Stimulated activated CD8-positive, alpha-beta memory T cell treated with anti-CD3 and anti-CD28 coated beads, Interleukin-7, amount 100 ng/mL, for 1 hour (primary cell): ENCODE measurements at places on chromosomes 6 and 20.

- DNase-seq = no peak
Observed at GRCh38 chr6:24902782-24903181, 33.0 kb downstream of the RIPOR2 start.

DNA sequence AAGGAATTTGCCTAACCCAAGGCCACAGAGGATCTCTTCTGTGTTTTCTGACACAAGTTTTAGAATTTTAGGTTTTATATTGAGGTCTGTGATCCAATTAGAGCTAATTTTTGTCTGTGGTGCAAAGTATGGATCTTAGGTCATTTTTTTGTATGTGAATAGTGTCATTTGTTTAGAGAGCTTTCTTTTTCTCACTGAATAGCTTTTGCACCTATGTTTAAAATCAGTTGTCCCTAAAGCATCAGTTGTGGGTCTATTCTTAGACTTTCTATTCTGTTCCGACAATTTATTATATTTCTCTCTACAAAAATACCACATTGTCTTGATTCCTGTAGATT is 341 bp upstream of the MCM9 start:
- no peak for DNase-seq

- DNase-seq = no peak
Observed at GRCh38 chr6:122772724-122773415, 6.6 kb upstream of the FABP7 start.

- DNase-seq = no peak
Observed at GRCh38 chr6:81690073-81690472, 62.4 kb downstream of the TENT5A start.

DNA sequence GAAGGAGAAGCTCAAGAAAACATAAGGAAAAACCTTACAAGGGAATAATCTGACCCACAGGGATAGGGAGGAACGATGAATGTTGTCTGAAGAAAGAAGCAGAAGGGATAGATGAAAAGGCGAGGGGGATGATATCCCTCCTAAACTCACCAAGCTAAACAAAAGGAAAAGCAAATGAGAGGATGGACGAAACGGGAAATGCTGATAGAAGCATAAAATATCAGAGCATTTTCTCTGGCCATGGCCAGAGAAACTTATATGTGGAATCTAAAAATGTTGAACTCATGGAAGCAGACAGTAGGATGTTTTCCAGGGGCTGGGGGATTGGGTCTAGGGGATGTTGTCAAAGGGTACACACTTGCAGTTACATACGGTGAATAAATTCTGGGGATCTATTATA is 148.4 kb upstream of the FOXQ1 start:
- no peak for DNase-seq

- no peak for DNase-seq
Observed at GRCh38 chr6:5840734-5841390, 165.9 kb downstream of the NRN1 start.

DNA sequence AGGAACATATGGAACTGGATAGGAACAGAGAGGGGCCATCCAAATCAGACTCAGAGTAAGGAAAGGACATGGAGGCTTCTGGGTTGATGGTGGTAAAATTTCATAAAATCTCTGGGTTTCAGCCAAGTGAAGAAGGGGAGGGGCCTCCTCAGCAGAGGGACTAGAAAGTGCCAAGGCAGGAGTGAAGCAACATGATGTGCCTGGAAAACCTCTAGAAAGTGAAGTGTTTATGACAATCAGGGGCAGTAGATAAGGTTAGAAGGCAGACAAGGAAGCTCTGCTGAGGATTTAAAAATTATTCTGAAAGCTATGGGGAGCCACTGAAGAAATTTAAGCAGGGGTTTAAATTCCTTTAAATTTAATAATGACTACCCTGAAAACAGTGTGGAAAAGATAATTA is 126.0 kb upstream of the TENT5A start:
- no peak for DNase-seq

DNA sequence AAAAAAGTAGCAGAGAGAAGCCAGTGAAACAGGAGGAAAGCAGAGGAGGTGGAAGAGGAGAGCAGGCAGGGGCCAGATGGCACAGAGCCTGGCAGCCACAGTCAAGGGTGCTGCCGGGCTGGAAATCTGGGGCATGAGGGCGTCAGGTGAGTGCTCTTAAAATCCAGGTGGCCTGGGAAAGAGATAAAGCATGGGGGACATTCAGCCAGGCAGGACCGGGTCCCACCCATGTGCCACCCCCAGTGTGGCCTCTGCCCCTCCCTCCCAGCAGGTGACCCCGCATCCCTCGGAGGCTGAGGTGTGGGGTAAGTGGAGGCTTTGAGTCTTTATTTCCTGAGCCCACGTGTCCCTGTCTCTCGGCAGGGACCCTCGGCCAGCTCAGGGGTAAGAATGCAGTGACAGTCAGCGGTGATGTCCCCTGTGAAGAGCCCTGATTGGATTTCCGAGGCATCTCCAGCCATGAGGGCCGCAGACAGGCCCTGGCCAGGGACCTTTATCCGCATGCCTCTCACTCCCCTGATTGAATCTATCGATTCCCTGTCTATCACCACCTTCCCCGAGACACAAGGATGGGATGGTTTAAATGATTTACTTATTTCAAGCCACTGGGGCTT is 33.8 kb upstream of the SULF2 start:
- DNase-seq = no peak

DNA sequence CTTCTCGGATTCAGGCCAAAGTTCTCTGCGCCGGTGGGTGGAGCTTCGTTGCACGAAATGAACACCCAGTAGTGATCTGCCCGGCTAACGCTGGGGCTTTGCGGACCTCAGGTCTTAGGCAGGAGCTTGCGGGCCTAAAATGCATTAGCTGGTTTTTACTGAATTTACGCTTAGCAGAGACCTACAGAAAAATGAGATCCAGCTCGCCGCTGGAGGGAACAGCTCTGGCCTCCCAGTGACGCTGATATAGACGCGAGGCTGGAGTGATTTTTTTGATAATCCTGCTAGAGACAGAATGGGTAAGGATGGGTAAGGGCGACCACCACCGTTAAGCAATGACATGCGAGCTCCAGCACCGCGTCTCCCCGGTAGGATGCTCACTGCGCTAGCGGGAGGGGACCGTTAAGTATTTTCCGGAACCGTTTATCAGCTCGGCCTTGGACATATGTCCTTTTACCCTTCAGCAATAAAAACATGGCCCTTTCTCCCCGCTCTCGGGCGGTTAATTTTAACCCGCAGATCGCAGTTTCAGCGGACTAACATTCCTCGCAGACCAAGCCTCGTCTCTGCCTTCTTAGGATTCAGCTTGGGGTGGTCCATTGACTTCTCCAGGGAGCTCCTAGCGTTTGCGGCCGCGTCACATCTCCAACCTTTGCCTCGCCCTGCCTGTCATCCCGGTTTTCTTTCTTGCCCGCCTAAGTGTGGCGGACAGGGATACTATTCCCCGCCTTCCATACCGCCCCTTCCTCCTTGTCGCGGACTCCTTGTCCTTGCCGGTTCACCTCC is 109.3 kb downstream of the GPX5 start:
- DNase-seq = no peak

DNA sequence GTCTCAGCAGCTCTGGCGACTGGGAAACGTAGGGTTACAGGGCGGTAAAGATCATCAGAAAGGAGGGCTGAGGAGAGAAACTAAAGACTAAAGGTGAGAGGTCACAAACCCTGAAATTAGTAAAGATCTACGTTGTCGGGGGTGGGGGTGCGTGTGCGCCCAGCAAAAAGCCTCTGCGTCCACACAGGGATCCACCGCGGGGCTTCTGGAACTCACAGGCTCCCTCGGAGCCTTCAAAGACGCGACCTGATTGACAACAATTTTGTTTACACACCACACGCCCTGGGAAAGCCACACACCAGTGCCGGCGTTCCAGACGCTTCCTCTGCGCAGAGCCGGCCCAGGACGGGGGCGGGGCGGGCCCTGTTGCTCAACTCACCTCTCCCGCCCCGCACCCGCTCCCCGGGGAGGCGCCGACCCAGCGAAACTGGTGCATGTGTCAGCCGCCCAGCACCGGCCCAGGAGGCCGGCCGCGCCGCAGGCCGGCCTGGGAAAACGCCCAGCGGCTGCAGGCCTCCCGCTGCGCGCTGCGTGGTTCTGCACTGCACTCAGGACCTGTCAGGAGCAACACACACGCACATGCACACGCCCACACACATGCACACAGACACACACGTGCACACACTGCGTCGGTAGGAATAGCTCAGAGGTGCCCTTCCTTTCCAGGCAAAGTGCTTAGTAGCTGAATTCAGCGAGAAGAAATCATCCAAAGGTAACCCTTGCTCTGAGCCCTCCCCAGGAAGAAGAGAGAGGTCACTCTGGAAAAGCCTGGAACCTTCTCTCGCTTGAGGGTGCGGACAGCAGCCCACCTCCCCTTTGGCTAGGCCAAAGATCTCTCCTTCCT is 57.2 kb upstream of the ARID1B start:
- DNase-seq = peak; percentile 37

DNA sequence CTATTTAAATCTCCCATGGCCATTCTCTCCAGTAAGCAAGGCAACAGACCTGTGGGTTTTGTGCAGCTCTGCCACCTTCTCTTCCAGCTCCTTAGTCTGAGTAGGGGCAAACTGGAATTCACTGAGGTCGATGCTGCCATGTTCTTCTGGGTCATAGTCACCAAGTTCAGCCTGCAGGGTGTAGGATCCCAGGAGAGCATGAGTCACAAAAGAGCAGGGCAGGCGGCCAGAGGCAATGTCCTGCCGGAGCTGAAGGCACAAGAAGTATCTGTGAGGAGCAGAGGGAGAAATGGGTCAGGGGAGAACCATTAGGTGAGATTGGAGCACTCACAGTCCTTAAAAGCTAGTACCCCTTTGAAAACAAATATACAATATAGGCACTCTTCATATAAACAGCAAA is 73.7 kb downstream of the SMLR1 start:
- no peak for DNase-seq

GRCh38 chr6:8507286-8507685 is 71.9 kb upstream of the SLC35B3 start:
- DNase-seq = no peak

- DNase-seq = no peak
Observed at GRCh38 chr6:5108068-5108467, 22.9 kb downstream of the PPP1R3G start.

DNA sequence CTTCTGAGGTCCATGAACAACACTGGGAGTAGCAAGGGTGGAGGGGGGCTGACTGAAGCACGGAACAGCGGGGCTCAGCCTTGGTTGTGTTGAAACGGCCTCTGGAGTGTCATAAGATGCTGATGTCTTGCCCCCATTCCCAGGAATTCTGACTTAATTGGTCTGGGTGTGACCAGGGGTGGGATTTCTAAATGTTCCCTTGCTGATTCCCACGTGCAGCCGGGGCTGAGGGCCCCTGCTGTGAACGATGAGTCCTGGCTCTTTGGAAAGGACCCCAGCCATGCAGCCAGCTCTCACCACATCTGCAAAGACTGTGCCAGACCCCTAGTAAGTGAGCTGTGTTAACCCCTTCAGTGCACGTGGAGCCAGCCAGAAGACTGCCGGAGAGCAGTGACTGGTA is 28.6 kb upstream of the FAM50B start:
- DNase-seq = no peak

DNA sequence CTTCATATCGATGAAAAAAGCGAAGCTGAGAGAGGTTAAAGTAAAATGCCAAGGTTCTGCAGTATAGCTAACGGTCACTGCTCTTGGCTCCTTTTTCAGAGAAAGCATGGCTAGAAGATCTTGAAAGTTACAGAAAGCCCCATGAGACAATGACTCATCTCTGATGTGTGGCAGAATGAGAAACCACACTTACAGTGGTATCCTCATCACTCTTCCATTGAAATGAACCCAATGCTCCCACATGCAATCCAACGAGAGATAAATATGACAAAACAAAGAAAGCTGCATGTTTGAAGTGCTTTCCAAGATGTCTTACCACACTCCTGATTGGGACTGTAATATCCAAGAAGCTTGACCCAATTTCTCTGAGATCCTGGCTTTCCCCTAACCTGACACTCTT is 694.9 kb downstream of the PRKN start:
- DNase-seq = no peak

- DNase-seq = no peak
Observed at GRCh38 chr20:1928782-1929181, 33.6 kb downstream of the SIRPA start.

GRCh38 chr6:38477680-38478260 is 162.0 kb downstream of the BTBD9 start:
- DNase-seq = no peak

- no peak for DNase-seq
Observed at GRCh38 chr6:51913265-51913664, 174.1 kb downstream of the PKHD1 start.

- no peak for DNase-seq
Observed at GRCh38 chr6:26360451-26361416, 4.3 kb upstream of the BTN3A2 start.

DNA sequence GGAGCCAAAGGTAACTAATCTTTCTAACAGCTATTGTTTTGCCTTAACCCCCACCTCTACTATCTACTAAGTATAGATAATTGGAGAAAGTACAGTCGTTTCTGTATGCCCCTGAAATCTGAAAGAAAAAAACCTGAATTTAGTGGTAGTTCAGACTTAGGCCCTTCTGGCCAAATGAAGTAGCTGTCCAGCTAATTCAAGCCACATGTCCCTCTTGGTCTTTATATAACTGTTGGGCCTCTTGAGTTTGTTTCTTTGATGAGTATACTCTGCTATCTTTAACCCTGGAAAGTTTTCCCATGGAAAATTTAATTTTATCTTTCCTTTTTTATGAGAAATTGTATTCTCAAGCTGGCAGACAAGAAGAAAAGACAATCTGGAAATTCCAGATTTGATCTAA is 73.0 kb upstream of the FAM8A1 start:
- no peak for DNase-seq

DNA sequence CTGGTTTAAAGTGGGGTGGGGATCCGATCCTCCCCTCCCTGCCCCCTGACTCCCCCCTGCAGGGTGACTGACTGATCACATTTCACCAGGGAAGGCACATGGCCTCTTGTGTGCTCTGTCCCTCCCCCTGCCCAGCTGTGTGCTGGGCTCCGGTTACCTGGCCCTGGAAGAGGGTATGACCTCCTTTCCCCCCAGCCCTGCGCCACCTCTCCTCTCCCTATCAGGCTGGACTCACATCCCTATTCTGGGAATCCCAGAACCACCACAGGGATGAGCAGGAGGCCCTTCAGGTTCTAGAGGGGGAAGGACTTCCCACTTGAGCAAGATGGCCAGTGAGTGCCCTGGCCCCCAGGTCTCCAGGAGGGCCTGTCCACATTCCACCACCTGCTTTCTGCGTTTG is 2.1 kb upstream of the IP6K3 start:
- no peak for DNase-seq

- DNase-seq = no peak
Observed at GRCh38 chr6:32772656-32773055, 9.3 kb upstream of the HLA-DQB2 start.

- DNase-seq = no peak
Observed at GRCh38 chr20:34396408-34396807, 33.3 kb downstream of the ITCH start.

DNA sequence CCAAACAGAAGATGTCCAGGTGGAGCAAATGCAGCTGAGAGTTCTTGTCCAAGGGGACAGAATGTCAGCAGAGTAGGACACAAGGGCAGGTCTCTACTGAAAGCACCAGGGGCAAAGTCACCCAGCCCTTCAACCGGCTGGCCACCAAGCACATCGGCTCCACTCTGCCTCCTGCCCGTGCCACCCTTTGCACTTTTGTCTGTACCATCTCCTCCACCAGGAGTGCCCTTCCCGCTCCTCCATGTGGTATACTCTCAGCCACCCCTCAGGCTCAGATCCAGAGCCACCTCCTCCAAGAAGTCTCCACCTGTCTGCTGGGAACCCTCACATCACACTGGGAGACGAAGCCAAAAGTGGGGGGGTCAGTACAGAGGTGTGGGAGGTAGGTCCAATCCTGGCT is 4.1 kb upstream of the HSPA12B start:
- DNase-seq = no peak
